ENCODE measurements at places on chromosomes 6 and 20.

DNA sequence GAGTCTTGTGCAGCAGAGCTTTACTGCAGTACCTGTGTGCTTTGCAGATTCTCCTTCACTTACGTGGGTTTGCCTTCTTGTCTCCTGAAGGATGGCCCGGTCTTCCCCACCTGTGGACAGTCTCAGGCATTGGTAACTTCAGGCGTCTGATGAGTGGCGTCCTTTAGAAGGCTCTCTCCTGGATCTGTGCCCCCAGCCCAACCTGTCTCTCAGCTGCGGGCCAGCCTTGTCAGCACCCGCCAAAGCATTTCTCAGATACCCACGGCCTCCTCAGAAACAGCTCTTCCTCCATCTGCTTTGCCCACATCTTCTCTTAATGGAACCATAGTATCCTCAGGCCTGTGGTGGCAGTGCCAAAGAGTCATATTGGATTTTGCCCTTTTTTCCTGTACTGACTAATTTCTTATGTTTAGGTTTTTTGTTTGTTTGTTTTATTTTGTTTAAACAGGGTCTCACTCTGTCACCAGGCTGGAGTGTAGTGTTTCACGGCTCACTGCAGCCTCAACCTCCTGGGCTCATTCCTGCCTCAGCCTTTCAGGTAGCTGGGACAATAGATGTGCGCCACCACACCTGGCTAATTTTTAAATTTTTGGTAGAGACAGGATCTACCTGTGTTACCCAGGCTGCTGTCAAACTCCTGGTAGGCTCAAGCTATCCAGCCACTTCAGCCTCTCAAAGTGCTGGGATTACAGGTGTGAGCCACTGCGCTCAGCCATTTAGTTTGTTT is 96.6 kb downstream of the ARID1B start:
- DNase-seq, result no peak

GRCh38 chr20:59359906-59360725 is 59.7 kb downstream of the EDN3 start:
- no peak for DNase-seq

GRCh38 chr6:151065027-151065815 is 174.5 kb upstream of the AKAP12 start:
- DNase-seq, result no peak

DNA sequence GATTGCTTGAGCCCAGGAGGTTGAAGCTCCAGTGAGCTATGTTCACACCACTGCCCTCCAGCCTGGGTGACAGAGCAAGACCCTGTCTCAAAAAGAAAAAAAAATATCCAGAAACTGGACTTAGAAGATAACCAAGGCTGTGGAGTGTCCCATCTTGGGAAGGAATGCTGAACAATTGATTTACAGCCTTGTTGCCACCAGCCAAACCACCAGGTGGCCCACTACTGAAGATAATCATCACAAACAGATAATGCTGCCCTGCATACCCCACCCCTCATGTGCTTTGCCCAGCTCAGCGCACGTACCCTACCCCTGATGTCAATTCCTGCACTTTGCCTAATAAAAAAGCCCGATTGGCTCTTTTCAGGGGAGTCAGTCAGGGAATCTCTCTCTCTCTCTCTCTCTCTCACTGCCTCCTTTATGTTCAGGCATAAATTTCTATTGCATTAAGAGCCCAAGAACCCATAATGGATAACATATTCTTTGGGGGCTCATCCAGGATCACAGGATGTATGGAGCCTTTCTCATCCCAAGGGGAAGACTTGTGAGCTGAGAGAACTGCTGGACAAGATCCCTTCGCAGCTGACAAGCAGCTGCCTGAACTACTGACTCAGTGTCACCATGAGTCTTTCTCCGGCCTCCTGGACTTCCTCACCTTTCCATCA is 166.4 kb downstream of the CD24 start:
- no peak for DNase-seq

GRCh38 chr6:137076277-137077068 is 31.7 kb upstream of the IL20RA start:
- DNase-seq, result peak; percentile 13

- no peak for DNase-seq
Measured at GRCh38 chr6:45327956-45328522, at the start of gene RUNX2. TSS of gene RUNX2 (plus strand) at chr6:45328330. CDS start at chr6:45328727, 397 bp downstream.

DNA sequence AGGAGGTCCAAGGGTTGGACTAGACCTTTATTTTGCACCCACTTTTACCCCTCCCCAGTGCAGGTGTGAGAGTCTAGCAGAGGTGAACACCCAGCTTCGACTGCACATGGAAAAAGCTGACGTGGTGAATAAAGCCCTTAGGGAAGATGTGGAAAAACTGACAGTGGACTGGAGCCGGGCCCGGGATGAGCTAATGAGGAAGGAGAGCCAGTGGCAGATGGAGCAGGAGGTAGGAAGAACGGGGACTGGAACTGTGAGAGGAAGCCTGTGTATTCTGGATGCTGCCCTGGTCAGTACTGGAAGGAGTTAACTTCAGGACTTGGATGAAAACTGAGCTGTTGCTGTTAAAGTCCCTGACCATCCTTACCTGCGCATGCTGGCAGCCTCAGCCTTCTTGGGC is 10.6 kb downstream of the CEP250 start:
- no peak for DNase-seq

GRCh38 chr6:122392564-122393350 is 6.7 kb upstream of the HSF2 start:
- DNase-seq, result no peak

DNA sequence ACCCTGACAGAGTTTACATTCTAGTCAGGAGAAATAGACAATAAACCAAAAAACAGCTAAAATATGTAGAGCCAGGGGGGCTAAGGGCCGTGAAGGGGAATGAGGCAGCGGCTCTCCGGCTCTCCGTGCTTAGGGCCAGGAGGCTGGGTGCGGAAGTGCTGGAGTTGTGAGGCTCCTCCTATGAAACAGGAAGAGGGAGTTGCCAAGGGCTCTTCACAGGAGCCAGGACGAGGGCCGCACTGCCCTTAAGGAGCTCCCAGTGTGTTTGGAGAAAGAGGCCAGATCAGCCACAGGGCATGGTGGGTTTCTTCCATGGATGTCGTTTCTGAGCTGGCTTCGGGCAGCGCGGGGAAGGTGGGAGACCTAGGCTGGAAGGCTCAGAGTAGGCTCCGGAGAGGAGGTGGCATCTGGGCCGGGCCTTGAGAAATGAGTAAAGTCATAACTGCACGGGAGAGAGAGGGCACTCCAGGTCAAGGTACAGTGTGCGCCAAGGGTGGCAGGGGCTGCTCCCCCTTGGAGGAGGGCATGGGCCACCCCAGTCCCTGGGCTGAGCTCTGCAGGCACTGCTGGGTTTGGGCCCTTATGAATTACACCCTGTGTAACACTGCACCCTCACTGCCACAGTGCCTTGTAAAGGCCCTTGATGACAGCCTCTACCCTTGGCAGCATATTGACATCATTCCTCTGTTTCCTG is 20.8 kb upstream of the MLN start:
- no peak for DNase-seq

DNA sequence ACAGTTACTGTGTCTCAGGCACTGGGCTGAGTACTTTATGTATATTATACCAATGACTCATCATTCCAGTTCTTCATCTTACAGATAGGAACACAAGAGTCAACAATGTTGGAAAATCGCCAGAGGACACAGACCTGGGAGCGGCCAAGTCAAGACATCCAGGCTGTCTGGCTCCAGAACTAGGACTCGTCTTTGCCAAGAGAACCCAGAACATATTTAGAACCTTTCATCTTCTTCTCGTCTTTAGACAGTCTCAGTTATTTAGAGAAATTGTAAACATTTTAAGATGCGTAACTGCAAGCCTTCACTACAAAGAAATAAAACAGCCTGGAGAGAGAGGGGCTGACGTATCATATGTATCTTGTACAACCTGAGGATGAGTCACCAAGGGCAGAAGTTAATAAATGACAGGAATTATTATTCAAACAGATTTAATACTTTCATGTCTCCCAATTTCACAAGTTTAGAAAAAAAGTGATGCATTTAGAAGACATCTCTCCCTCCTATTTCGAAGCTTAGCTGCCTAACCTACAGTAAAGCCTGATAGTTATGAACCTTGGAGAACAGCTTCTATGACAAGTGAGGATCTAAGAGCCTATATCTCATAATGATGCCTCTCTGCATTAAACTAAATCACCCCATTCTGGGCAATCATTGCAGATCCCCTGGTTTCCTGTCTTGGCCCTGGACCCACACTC is 43.4 kb downstream of the SLC22A3 start:
- DNase-seq, result no peak

Measured in stimulated activated CD4-positive, alpha-beta T cell treated with anti-CD3 and anti-CD28 coated beads, Interleukin-15, amount 100 ng/mL, for 1 hour (primary cell).